ENCODE measurements at places on chromosomes 12 and 14. TPM values are rescaled to one million over a fixed set of nuclear protein-coding genes. Genes with fewer than 3 reads are reported as not detected.

DNA sequence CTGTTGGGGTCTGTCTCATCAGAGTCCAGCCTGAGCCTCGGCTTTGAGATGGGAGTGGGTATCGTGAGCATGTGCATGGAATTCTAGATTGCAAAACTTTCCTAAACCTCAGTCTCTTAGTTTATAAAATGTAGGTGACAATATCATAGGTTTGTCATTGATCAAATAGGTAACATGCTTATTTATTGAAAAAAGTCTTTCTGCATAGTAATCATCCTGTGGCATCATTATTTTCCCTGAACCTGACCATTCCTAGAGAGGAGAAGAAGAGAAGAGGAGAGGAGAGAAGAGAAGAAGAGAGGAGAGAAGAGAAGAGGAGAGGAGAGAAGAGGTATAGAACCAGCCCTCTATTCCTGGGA is 4.1 kb downstream of the SMIM41 start:
- DNase-seq: no peak

- no peak for DNase-seq
These were observed 320 bp upstream of the PRPF39 start for GRCh38 chr14:45083617-45083975.

DNA sequence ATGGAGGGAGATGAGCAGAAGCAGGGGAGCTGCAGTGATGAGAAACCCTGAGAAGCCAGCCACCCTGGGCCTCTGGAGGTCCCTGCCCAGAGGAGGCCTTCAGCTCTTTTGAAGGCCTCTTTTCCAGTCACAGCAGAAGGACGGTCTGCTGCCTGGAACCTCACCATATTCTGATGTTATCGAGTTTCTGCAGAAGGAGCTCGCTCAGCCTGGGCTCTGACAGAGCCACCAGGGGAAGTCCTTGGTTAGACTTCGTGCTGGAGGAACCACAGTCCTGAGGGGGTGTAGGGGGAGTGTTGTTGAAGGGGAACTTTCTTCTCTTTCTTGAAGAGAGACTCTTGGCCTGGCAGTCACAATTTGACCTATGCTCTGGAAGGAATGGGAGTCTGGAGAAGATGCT is 25.1 kb upstream of the BATF start:
- peak; percentile 58 for DNase-seq

DNA sequence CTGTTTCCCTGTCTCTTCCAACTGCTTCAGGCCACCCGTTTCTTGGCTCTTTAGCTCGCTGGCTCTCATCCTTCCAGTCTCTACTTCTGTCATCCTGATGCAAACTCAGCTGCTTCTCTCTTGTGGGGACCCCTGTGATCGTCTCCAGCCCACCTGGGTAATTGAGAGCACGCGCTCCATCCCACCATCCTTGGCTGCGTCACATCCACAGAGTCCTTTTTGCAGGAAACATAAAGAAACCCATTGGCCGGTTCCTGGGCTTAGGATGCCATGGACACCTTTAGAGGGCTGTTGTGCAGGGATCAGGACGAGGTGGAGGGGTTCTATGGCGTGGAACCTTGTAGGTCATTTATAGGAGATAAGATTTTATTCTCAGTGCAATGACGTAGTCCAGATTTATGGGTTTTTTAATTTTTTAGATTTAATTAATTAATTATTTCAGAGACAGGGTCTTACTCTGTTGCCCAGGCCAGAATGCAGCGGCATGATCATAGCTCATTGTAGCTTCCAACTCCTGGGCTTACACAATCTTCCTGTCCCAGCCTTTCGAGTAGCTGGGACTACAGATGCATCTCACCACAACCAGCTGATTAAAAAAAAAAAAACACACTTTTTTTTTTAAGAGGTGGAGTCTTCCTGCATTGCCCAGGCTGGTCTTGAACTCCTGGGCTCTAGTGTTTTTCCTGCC is 82.6 kb downstream of the CCDC92 start:
- no peak for DNase-seq

- no peak for DNase-seq
These were observed 24.6 kb downstream of the RPS6KA5 start for GRCh38 chr14:91035855-91036254.

- DNase-seq: no peak
These were observed 1073.0 kb upstream of the FLRT2 start for GRCh38 chr14:84456946-84457345.

DNA sequence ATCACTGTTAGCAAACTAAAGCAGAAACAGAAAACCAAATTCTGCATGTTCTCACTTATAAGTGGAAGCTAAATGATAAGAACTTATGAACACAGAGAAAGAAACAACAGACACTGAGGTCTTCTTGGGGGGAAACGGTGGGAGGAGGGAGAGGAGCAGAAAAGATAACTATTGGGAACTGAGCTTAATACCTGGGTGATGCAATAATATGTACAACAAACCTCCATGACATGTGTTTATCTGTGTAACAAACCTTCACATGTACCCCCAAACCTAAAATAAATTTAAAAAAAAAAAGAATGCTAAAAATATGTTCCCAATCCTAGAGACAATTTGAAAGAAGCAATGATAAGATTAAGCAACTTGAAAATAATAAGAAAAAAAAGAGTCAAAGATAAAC is 89.5 kb downstream of the SOX5 start:
- no peak for DNase-seq

DNA sequence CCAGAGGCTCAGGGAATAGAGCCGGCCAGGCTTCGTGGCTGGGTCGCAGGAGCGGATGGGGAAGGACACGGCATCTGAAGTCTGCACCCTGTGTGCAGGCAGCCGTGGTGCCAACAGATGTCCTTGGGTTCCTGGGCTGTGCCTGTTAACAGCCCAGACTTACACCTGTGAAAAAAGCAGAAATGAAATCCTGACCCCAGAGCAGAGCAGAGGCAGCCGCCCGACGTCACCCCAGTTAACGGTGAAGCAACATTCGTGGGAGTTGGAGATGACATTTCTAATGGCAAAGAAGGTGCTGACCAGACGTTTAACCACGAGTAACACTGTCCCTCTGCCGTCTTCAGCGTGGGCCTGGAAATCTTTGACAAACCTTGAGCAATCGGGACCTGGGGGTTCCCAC is 200.3 kb upstream of the DIO3 start:
- no peak for DNase-seq

DNA sequence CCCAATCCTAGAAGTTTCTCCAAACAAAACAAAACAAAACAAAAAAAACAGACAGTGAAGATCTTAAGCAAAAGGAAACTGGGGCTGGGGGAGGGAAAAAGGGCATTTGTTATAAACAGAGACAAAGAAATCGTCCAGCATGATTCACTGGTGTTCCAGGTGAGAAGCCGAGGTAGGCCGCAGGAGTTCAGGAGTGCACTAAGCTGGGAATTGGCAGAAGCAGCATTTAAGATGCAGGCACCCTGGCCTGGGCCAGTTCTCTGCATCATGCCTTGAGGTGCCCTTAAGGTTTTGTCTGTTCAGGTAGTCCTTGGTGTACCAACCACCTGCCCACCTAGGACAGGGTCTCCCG is 11.2 kb downstream of the TBX3 start:
- no peak for DNase-seq

- peak; percentile 21 for DNase-seq
These were observed 725 bp downstream of the CHPT1 start for GRCh38 chr12:101697930-101698799.

GRCh38 chr12:119940897-119941296 is 48.1 kb upstream of the BICDL1 start:
- DNase-seq: no peak

GRCh38 chr12:123078120-123078465 is 72.8 kb downstream of the PITPNM2 start:
- no peak for DNase-seq

The PTCSC3 gene
- not detected for total RNA-seq

The MON2 gene
- total RNA-seq: 37.6 TPM

The CLEC4E gene
- not detected for total RNA-seq

The VRTN gene
- total RNA-seq: not detected

The INHBC gene
- total RNA-seq: 0.14 TPM

The SSPN gene
- not detected for total RNA-seq
